ENCODE measurements at places on chromosomes 5 and 9.

- no peak for DNase-seq
Observed at GRCh38 chr9:12776513-12777055, 1.8 kb downstream of the LURAP1L start.

- DNase-seq = no peak
Observed at GRCh38 chr9:134869554-134870300, 10.9 kb upstream of the FCN2 start.

DNA sequence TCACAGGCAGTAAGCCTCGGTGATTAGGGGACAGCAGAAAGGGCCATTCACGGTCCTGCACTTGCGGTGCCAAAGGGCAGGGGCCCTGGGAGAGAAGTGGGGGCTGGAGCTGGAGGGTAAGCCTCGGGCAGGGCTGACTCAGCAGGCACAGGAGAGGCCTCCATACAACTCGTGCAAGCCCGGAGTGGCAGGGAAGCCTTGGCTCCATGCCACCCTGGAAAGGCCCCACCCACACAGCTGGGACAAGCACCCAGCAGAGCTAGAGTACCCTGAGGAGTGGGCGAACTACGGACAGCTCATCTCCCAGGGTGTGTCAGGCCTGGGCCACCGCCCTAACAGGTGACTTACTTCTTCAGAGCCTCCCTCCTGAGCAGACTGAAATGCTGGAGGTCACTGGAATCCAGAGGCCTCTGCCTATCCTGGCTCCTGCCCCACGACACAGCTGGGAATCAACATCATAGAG, 5.6 kb upstream of the CAMK2A start:
- no peak for DNase-seq

GRCh38 chr9:78021697-78022096, 9.9 kb downstream of the GNAQ start:
- no peak for DNase-seq

DNA sequence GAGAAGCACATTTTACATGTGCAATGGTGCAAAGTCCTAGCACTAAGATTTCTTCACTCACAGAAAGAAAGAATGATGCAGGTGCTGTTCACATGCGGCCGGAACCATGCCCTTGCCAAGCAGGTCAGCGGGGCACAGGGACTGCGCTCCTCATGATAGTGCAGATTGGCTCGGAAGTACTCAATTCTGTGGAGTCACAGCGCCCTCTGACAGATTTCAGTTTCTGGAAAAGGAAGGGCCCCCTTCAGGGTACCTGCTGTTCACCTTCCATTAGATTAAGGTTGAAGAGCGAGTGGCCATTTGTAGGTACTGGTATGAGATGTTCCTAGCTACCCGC, 75.7 kb downstream of the TMC1 start:
- peak; percentile 28 for DNase-seq

DNA sequence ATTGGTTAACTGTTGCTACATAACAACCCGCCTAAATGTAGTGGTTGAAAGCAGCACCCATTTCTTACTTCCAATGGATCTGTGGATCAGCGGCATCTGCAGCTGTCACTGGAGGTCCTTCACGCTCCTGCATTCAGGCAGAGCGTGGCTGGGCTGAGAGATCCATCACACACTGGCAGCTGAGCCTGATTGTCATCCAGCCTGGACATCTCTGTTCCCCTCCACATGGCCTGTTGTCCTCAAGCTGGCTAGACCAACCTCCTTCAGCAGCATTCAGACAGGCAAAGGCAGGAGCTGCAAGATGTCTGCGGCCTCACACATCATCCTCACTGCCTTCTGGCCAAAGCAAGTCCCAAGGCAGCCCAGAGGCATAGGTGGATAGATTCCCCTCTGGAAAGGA, 36.9 kb downstream of the DYNC2I2 start:
- DNase-seq = no peak

- DNase-seq = no peak
Observed at GRCh38 chr9:106039151-106039935, 345.0 kb downstream of the TMEM38B start.
